Glutamatergic neuron (in vitro differentiated cells): ENCODE measurements at places on chromosomes 6 and 20. TPM values are rescaled to one million over a fixed set of nuclear protein-coding genes. Genes with fewer than 3 reads are reported as not detected.

PEDS1 gene
- 29.3 TPM for total RNA-seq

RIMS1 gene
- 12.3 TPM for total RNA-seq

SIGLEC1 gene
- total RNA-seq = not detected

DZANK1 gene
- total RNA-seq = 6.4 TPM

DNA sequence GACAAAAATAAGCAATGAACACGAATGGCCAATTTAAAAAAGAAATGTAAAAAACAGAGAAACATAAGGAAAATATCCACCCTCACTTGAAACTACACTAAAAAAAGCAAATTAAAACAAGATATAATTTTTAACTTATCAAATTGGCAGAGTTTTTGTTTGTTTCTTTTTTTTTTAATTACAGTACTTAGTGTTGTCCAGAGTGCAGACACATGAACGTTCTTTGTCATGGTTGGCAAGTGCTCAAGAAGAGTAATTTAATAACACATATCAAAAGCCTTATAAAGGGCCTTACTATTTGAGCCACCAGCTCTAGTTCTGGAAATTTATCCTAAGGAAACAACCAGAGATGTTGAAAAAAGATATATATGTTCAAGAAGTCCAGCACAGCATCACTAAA, 142.3 kb downstream of the ATXN1 start:
- DNase-seq = no peak

- no peak for DNase-seq
Observed at GRCh38 chr6:155117785-155118184, 122.7 kb downstream of the TIAM2 start.

DNA sequence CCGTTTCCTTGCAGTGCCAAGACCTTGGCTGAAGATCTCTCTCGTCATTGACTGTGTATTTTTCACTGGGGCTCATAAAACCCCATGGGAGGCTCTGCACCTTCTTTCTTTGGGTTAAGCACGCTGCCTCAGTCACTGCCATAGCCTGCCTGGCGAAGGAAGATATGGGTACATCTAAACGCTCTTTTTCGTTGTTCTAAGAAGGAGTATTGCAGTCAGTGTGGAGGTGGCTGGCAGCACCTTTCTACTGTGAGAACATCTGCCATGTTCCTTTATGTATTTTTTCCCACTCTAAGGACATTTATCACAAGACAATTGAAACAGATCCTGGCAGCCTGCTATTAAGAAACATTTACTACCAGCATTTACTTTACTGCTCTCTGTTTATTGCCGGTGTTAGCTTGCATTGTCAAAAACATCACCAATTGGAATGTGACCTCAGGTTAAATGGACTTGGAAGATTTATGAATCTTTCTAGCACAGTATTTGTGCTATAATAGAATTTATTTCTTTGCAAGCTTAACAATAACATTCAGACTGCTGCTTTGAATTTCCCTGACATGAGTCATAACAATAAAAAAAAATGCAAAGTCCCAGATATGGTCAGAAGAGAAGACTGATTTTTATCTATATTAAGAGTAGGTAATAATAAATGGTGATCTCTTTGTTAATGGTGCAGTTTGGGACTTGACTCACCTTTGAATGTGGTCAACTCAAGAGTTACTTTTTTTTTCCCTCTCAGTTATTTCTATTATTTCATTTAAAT, 62.2 kb upstream of the CLDN20 start:
- no peak for DNase-seq

DNA sequence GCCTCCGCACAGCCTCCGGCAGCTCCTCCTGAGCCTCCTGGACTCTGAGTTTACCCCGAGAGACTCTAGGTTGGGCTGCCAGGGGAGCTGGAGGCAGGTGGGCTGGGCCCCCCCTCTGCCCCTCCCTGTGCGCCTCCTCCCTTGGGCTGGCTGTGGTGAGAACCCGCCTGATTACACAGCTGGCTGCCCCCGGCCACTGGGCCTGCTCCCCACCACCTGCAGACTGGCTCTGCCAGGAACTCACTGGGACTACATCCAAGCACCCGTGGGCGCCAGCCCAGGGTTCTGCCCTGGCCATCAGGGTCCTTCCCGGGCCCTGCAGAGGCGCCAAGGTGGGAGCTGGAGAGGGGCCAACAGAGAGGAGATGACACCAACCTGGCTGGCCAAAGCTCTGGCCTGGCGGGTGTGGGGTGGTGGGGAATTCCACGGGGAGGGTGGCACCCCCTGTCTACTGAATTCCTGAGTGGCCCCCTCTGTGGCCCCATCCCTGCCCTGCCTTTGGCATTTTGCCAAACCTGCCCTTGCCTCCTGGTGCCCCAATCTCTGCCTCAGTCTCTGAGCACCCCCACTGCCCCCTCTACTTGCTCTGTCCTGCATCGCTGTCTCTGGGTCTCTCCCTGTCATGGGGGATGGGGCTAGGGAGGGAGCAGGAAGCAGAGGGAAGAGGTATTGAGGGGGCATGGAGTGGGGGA, 21.9 kb upstream of the CDH22 start:
- DNase-seq = no peak

DNA sequence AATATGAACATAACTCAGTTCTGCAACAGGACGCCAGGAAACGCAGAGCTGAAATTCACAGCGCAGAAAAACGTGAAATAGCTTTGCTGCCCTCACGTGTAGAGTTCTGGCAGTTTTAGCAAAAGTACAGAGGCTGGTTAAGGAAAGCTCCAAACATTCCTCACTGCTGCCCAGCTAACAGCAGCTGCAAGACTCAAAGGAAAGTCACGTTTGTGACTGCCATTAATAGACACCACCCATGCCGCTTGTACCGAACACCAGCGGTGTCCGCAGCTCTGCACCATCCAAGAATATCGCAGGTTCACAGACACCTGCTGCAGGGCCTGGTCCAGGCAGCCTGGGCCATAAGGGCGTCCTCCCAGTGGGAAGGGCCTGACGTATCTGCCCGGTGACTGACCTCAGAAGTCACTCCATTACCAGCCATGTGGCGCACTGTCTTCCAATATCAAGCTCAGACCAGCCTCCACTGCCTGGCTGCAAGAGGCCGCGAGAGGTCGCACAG, 61.4 kb downstream of the WDR27 start:
- DNase-seq = no peak

DNA sequence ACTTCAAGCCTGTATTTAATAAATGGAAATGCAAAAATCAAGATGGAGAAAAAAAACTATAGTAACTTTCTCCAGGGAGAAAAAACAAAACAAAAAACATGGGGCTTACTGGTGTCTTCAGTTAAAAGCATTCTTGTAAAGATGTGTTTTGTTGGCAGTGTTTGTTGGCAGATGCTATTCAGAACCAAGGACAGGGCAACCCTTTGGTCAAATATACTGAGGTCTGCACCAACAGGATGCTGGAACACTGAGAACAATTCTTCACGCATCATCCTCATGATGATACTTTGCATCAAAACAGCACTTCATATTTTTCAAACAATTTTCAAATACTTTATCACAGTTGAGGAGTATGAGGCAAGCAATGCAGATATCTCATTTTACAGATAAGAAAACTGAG, 63.7 kb upstream of the CBLN4 start:
- no peak for DNase-seq
